ENCODE measurements at places on chromosomes 2 and 18.

DNA sequence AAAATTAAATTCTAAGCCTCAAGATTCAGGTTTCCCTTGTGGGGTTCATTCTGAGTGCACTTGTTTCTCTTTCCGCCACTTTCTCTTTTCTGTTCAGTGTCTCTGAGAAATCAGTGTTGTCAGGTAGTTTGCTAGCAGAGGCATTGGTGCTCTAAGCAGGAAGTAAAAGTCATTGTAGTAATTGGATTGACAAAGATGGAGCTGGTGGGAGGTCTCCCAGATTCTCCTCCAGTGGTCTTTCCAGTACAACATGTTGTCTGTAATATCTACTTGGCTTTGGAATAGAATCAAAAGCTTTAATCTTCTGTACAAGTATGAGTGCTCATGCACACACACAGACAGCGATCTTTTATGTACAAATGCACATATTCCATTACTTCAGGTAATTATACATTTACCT, 135.6 kb downstream of the KLHL14 start:
- no peak for DNase-seq

- no peak for DNase-seq
Observed at GRCh38 chr2:197306696-197307040, 3.9 kb downstream of the ANKRD44 start.

DNA sequence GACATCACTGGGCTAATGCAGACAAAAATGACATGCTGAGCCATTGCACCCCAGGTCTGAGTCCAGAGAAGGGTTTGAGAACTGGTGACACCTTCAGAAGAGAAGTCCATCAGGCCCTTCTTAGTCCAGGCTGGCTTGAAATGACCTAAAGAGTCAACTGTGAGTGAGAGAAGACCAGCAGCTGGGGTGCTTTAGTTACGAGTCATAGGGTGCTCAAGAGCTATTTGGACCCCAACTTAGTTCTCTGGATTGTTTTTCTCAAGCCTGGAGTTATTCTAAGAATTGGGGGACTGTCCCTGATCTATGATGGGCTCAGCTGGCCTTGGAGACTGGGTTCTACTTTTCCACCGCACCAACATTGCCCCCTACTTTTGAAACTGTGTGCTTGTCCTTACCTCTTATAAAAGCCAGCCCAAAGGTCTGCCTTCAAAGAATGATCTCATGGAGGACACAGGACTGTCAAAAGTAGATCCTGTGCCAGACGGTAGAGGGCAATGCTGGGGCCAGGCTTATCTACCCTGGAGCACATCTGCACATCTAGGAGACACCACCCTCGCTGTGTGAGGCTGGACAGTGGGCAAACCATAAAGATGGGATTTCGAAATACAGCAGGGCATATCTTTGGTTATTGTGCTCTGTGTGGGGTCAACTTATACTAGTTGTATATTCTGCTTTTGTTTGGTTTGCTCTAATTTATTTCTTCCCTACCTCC, 333.0 kb upstream of the SLC14A2 start:
- no peak for DNase-seq

- no peak for DNase-seq
Observed at GRCh38 chr2:222492683-222493082, 68.3 kb downstream of the SGPP2 start.

DNA sequence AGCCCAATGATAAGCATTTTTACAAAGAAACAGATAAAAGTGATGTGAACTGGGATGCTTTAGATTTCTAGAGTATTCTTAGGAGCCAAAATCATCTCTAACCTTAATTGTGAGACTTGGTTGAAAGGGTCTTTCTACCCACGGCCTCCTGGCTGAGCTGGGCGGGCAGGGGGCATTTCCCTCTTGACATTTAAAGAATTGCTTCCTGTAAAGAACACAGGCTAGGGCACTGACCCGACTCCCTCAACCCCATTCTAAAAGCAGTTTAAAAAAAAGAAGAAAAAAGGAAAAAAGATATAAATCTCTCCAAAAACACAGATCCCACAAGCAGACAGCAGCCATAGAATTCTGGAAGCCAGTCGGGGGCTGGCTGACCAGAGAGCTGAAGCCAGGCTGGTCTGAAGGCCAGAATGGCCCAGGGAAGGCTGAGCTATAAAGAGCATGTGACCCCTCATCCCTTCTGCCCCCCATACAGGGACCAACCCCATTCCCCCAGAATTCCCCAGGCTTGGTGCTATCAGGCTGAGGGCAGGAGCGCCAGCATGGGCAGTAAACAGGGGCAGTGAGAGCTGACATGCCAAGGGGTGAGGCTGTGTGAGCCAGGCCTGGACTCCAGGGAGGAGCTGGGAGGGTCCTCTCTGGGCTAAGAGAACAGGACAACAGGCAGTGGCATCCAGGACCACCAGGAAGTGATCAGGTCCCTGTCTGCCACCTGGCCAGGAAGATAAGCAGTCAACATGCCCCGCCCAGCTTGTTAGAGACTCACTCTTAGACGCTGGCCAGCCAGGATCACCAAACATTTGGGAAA, 188.5 kb downstream of the HDAC4 start:
- DNase-seq = no peak

DNA sequence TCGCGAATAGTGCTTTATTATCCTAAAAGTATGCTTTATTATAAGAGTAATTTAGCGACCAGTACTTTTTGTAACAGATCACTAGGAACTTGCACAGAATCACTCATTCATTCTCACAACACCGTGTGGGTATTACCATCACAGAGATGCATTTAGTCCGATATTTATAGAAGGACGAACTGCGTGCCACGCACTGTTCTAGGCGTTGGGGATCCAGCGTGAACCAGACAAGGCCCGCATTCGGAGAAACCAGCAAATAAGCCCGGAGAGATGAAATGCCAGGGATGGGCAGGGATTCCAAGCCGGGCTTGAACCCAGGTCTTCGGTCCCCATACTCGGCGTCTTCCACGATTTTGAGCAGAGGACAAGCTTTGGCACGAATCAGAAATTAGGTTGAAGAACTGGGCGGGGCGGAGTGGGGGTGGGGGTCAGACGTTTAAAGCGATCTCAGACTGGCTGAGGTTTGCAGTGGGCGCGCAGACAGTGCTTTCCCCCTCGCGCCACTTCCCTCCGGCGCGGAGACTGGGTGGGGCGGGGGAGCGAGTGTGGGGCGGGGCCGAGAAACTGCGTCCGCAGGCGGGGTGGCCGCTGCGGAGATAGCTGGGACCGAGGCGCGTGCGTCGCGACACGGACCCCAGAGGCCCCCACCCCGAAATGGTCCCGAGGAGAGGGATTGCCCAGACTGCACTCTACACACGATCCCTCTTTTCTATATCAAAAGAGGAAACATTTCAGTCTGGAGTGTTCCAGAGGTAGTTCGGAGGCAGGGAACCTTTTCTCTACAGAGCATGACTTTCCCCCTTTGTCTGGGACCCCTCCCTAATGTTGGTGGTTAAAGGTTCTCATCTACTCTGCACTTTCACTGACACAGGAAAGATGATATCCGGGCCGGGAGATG, 1.1 kb upstream of the CXCR4 start:
- DNase-seq = no peak

DNA sequence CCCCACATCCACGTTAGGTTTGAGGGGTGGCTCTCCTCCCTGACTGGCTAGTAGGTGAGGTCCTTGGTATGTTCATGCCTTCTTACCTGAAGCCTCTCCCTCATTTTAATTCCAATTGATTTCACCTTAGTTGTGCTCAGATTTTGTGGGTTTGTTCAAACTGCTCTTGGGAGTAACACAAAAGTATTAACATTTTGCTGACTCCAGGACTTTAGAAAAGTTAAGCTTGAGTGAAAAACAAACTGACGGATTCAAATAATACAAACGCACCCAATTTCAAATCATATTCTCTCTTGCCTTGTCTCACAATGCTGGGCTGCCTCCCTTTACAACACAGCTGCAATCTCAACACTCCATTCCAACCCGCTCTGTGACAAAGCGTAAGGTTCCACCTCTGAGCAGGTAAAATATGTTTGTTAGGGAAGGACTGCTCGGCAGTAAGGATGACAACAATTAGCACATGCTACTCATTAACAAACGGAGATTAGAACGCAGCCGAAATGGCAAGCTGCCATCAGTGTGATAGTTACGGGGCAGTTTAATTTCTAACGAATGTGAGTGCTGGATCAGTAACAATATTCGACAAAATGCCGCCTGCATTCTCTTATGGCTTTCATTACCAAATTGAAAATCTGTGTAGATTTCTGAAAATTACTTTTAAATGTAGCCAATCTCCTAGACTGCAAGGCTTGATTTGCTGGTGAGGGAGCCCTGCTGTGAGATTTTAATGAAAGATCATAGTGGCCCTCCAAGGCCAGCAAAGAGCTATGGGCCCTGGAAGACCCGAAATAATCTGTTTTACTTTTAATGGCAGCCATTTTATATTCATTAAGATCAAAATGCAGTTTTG, 730.6 kb upstream of the FANCL start:
- no peak for DNase-seq

DNA sequence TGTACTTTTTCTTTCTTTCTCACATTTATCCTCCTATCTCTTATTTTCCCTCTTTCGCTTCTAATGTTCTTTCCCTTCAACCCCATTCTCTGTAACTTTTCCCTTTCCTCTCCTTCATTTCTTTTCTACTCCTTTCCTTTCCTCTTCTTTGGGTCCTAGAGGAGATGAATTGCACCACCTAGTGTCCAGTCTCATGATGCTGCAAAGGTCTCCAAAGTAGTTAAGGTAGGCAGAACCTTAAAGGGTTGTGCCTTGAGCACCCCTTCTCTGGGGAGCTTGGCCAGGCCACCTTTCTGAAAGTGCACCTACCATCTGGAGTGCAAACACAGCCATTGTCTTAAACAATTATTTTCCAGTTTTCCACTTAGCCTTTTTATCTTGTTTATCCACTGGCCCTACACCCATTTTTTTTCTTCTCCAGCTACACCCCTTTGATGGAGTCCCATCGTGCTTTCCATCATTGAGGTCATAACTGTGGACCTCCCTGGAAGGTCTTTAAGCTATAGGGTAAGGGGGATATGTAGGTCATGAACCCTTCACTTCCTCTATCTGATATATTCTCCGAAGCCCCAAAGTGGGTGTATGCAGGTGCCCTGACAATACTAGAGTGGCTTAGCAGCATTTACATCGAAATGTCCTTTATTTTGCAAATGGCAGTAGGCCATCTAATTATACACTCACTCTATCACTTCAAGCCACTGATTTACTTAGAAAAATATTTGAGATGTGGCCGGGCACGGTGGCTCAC, 155.9 kb downstream of the ESCO1 start:
- peak; percentile 49 for DNase-seq

DNA sequence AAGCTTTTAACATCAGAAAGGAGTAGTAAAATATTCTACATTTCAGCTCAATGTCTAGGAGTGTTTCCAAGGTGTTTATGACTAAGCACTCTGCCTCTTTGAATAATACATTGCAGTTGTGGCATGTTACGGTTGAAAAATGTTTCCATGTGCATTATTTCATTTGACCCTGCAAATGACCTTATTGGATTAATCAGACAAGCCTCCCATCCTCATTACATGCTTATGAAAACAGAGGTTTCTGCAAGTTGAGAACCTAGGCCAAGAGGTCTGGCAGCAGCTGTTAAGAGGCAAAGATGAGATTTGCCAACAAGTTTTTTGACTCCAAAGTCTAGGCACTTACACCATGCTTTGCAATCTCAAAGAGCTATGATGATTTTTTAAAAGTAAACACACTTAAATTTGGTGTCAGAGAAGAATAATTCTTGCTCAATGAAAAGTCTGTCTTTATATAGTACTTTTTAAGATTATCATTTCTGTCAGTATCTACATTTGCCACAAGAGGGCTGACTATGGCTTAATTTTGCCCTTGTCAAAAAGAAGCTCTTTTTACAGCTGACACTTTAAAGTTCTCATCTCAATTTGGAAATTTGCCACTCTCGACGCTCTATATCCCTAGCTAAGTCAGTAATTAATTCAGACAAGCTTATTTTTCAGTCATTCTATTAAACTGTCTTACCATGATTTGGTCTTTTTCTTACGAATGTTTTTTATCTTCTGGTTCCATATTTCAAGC, 260.6 kb downstream of the PAX3 start:
- peak; percentile 74 for DNase-seq

Data from HCEC 1CT (cell line).